ENCODE measurements at places on chromosomes 11 and 22.

DNA sequence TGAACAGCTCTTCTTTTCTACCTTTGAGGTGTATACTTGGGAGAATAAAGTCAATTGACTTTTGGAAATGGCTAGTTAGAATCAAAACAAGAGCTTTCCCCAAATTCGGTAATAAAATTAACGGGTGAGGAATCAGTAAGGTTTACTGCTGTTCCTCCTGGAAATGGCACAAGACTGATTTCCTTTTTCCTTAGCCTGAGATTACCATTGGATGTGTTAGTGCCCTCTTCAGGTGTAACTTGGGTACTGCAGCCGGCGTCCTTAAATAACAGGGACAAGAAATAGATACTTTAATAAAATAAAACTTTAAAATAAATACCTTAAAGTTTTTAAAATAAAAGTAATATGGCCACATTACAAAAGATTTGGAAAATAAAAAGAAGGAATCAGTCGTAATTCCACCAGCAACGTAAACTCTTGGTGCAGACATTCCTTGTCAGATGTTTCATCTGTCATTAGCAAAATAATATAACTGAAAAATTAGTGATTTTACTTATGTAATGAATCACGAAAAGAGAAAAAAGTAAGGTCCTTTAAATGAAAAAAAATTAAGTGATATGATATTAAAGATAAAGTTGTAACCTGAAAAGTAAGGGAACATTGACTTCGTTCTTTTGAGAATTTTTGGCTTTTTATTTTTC, 29.7 kb downstream of the ZFTA start:
- peak; percentile 26 for DNase-seq

GRCh38 chr11:74479732-74480123, 12.4 kb upstream of the KCNE3 start:
- DNase-seq: no peak

DNA sequence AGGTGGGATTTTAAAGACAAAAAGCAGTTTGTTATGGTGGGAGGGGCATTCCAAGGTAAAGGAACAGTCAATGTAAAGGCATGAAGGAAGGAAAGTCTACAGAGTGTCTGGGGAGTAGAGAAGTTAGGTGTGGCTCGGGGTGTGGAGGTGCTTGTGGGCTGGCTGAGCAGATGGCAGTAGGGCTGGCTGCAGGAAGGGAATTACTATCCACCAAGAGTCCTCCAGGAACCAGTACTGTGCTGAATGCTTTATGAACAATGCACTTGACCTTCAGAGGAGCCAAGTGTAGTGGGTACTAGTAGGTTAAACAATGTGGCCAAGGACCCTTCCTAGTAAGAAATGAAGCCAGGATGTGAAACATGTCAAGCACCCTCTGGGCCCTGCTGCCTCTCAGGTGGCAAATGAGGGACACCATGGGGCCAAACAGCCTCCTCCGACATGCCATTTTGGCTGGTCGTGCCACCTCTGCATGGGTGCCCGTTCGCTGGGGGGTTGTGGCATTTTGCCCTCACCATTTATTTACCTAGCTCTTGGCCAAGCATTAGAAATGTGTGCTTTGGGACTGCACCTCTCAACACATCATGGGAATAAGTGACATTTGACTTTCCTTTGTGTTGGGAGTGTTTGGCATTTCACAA, 123.6 kb upstream of the TENM4 start:
- DNase-seq: no peak

- DNase-seq: no peak
Observed at GRCh38 chr22:44217346-44217745, 36.6 kb downstream of the PARVG start.

GRCh38 chr22:38879961-38880360, 7.9 kb upstream of the CBX6 start:
- DNase-seq: no peak

- peak; percentile 71 for DNase-seq
Observed at GRCh38 chr22:17777005-17777716, 2.9 kb upstream of the BID start.

GRCh38 chr22:45893516-45893915, 83.4 kb downstream of the WNT7B start:
- DNase-seq: no peak

GRCh38 chr11:102177974-102178631, 67.9 kb downstream of the YAP1 start:
- DNase-seq: no peak

GRCh38 chr22:50304528-50305392, 2.7 kb downstream of the PLXNB2 start:
- DNase-seq: no peak

DNA sequence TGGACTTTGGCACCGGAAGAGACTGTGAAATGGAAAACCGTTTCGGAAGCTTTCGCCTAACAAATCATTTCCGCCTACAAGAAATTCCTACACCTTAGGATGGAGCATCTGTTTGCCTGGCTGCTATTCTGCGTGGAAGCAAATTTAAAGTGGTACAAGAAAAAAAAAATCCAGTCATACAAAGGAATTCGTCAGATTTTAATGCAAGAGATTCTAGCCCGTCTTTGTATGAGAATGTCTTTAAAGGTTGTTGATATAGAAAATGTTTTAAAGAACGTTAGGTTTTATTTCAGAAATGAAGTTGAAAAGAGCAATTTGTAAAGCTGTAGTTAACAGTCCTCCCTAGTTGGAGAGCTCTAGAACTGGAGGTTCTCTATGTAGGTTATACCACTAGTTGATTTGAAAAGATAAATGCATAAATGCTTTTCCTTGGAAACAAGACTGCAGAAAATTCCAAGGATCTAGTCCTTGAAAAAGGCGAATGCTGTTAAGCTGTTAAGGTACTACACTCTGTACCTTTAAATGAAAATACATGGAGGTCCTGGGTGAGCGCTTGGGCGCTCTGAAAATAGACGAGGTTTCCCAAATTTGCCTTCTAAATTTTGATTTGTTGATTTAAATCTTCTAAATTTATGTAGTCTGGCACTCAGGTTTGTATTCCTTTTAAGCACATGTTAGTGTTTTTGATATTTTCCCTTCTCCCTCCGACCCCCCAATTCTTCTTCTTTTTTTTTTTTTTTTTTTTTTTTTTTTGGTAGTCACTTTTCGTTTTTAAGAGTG, 2.4 kb downstream of the NCR3LG1 start:
- no peak for DNase-seq

GRCh38 chr11:130872981-130873380, 43.3 kb downstream of the SNX19 start:
- DNase-seq: no peak

DNA sequence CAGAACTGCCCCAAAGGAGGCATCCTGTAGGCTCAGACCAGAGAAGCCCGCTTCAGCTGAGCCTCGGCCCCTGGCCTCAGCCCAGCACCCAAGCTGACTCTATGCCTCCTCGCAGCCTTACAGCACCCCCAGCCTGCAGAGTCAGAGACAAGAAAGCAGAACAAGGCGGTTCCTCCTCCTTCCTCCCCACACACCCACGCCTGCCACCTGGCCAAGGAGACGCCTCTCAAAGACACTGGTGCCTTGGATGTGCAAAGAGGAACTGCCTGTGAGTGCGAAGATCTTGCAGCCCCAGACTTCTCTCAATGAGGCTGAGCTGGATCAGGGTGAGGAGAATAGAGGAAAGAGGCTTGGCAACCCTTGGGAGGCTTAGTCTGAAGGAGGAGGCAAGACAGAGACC, 60.2 kb downstream of the PDE2A start:
- no peak for DNase-seq

GRCh38 chr11:44451706-44452105, 113.8 kb upstream of the CD82 start:
- DNase-seq: no peak

DNA sequence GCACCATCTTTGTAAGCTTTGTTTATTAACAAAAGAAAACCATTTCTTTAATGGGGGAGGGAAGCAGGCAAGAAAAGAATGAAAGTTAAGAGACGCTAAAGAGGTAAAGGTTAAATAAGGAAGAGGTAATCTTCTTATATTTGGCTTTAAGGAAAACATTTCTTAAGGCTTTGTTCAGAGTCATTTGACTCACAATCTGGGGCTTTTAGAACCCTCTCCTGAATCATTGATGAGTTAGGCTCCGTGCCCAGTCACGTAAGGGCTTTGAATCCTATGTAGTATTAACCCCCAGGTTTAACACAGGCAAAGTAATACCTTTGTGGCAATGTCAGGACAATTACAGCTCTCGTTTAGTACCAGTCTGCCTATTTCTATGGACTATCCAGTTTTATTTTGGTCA, 26.1 kb downstream of the MADD start:
- no peak for DNase-seq

DNA sequence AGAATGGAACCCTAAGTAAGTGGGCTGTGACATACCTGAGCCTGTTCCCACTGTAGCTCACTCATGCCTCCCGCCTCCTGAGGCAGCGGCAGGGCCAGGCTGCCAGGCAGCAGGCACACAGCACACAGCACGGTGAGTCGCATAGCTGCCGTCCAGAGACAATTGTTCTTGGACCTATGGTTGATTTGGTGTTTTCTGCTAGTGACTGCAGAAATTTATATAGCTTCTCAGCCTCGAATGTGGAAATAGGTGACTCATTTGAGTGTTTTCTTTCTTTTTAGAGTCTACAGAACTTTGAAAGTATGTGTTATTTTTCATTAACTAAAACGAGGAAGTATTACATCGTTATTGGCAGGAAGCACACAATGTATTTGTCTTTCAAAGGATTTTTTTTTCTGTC, at the start of gene MMP7:
MMP7 (minus strand) TSS at position 190 of the 400 bp plus-strand sequence; CDS start at position 143, 47 bp downstream.
- no peak for DNase-seq

DNA sequence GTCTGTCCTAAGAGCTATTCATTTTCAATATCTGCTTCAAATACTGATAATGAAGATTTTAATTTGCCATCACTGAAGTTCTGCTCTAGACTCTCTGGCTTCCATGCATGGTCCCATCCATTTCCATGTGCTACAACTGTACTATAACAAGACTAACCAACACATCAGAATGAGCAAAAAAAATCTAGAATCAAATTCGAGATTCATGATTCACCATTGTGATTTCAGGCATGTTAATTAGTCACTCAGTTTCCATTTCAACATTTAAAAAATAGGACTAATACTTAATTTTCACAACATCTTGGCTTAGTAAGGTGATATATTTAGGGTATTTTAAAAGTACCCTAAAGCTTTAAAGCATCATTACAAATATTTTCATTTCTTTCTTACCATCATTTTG, 22.8 kb downstream of the PICALM start:
- no peak for DNase-seq

DNA sequence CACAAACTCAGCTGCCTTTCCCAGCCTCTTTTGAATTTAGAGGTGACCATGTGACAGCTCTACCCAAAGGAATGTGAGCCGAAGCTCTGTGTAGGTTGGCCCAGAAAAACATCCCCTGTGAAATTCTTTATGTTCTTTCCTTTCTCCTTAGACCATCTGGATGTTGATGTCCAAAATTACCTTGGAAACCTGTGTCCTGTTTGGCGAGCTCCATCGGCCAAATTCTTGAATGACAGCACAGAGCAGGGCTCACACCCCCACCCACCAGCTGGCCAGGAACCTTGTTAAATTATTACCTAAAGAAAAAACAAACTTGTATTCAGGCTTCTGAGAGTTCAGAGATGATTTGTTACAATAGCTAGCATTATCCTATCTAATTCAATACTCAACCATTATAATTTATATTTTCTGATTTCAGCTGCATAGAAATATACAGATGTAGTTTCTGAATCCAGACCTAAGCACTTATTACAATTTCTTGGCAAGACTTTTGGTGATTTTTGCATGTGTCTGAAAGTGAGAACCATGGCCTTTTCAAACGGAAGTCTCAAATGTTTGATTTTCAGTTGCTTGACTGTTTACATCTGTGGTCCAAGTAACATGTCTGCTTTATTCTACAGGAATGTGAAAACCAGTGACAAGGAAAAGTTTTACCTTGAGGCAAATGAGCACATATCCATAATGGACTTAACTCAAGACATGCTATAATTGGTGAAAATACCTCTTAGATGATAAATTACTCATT, 554.2 kb downstream of the NTM start:
- DNase-seq: no peak

GRCh38 chr11:76629116-76629852, 41.3 kb downstream of the LRRC32 start:
- DNase-seq: peak; percentile 40

- DNase-seq: peak; percentile 35
Observed at GRCh38 chr22:29202212-29203192, 3.2 kb upstream of the EMID1 start.

- no peak for DNase-seq
Observed at GRCh38 chr22:39178206-39179111, 26.0 kb upstream of the CBX7 start.

DNA sequence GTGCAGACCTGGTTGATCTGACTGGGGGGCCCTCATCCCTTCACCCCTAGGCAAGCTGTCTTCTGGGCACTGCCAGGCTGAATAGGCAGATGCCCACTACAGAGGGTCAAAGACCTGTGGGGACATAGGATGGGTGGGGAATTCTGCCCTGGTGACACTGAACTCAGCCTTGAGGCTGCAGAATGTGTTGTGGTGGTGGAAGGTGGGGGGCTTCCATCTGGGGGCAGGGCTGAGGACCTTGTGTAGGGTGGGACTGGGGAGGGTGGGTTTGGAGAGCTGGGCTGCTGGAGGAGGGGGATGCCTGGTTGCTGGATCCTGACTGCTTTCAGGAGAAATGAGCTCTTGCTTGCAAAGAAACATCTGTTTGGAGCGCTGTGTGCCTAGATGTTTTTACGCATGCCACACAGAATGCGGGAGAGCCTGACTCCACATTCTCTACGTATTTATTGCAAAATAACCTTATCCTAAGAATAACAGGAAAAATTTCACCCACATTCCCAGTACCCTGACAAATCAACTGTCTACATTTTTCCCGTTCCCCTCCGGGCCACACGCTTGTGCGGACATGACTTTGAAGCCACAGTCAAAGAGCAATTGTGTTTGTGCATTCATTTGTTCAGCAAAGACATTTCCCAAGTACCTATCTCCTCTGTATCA, 18.3 kb downstream of the SMIM38 start:
- no peak for DNase-seq

DNA sequence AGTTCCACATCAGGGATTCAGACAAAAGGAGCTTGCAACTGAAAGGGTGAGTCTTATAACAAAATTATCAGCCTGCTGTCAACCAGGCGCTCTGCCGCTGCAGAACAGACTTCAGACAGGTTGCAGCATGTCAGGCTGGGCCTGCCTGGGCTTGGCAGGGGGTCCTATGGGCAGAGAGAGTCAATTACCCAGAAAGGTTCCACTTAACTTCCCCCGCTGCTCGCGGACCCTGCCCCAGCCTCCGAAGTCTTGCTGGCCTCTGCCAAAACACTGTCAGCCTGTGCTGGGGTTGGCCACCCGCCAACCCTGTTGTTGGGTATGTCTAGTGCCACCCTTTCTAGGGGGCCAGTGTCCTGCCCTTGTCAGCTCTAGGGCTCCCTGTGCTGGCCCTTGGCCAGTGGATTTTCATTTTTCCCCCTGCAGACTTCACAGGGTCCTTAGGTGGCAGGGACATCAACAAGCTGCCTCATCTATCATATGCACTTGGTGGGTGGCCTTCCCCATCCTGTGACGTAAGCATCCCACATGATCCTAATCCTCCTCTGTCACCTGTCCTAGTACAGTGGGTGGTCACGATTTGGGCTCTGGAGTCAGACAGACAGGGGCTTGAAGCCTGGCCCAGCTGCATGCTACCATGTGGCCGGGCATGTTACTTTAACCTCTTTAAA, 166.5 kb upstream of the CADM1 start:
- no peak for DNase-seq

GRCh38 chr22:46330426-46330825, 5.1 kb upstream of the TRMU start:
- no peak for DNase-seq

- peak; percentile 54 for DNase-seq
Observed at GRCh38 chr11:46315033-46315738, 32.1 kb upstream of the DGKZ start.
